Hepatocyte (in vitro differentiated cells): ENCODE measurements at places on chromosomes 3 and 15.

GRCh38 chr3:195896361-195897080 is 11.8 kb downstream of the TNK2 start:
- DNase-seq, result peak; percentile 74

DNA sequence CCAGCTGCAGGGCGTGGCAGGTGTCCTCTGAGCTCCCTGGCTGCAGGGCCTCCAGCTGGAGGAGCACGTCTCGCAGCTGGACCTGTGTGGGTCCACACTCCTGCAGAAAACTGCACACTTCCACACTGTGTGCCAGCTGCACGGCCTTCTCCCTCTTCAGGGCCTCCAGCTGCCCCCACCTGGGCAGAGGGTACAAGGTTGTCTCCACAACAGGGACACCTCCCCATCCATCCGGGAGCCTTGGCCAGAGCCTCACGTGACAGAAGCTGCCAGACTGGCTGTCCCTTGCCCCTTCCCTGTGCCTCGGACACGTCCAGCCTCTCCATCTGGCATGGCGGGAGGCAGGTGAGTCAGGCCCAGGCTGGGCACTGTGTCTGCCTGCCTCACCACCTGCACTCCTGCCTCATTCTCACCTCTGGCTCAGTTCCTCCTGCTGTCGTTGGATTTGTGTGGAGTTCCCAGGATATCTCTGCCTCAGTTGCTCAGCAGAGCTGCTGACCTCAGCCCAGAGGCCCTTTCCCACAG is 14.5 kb downstream of the SPTBN5 start:
- DNase-seq, result no peak

GRCh38 chr3:54888873-54889272 is 39.0 kb downstream of the LRTM1 start:
- DNase-seq, result no peak

GRCh38 chr3:12479919-12480427 is 4.3 kb upstream of the TSEN2 start:
- peak; percentile 71 for DNase-seq
